ENCODE measurements at places on chromosomes 2 and 18.

- H3K27ac ChIP-seq: 0 out of 2 replicates have a peak overlapping the region, but pooled peaks have one; percentile 14
- no peak overlapping the region for H3K4me3 ChIP-seq
- peaks cover 27% of the 10 kb centered on the region for H3K4me1 ChIP-seq
- H3K36me3 ChIP-seq: peaks cover 4% of the 10 kb centered on the region
Observed at GRCh38 chr18:75200605-75201280, 8.2 kb downstream of the PTGR3 start.

DNA sequence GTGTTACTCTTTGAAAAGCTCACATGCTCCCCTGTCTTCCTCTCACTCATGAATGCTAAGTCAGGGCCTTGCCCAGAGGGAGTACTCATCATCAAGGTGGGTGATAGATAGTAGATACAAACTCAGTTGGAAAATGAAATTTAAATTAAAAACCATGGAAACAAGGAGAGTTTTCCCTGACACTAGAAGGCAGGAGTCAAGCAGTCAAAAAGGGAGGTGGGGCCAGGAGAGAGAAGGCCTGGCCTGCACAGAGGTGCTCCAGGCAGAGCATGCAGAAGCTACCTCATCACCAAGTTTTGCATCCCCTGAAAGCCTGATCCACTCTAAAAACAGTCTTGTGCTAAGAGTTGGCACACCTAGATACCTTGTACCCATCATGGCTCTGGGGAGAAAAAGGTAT lies 143.7 kb downstream of the MYO5B start:
- peak; percentile 22 for DNase-seq
- no peaks in the 10 kb centered on the region for H3K4me1 ChIP-seq
- no peak overlapping the region for H3K27ac ChIP-seq
- H3K4me3 ChIP-seq: no peak overlapping the region

DNA sequence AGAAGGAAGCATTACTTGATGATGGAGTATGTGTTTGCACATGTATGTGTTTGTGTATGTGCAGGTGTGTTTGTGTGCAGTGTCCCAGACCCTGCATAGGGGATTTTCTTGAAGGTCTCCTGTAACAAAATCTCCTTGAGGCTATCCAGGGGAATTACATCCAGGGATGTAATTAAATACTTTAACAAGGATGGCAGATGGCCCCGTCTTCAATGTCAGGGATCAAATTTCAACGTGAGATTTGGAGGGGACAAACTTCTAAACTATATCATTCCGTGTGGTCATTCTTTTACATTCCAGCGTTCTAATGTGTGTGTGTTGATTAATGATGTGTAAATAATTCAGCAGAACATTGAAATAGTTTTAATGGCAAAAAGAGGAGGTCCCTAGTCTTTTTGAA lies 3.3 kb downstream of the UGT1A9 start:
- DNase-seq: no peak
- H3K36me3 ChIP-seq: no peaks in the 10 kb centered on the region
- peaks cover 11% of the 10 kb centered on the region for H3K27me3 ChIP-seq
- H3K4me3 ChIP-seq: no peak overlapping the region
- H3K4me1 ChIP-seq: peaks cover 7% of the 10 kb centered on the region

DNA sequence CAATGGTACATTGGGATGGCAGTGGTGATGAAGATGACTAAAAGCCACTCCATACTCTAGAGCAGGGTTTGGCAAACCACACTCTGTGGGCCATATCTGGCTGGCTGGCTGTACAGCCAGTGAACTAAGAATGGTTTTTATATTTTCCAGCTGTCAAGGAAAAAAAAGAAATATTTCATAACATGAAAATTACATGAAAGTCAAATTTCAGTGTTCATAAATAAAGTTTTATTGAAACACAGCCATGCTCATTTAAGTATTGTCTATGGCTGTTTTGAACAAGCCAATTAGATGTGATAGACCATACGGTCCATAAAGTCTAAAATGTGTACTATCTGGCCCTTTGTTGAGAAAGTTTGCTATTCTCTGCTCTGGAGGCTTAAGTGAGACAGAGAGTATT lies 1.5 kb downstream of the TTC21B start:
- H3K36me3 ChIP-seq: peaks cover 9% of the 10 kb centered on the region
- H3K27me3 ChIP-seq: no peaks in the 10 kb centered on the region
- no peak for DNase-seq
- H3K27ac ChIP-seq: no peak overlapping the region

GRCh38 chr2:17911491-17912260 lies 33.2 kb downstream of the KCNS3 start:
- no peak for DNase-seq
- H3K27me3 ChIP-seq: no peaks in the 10 kb centered on the region
- H3K4me1 ChIP-seq: peaks cover 47% of the 10 kb centered on the region
- peaks cover 17% of the 10 kb centered on the region for H3K36me3 ChIP-seq
- no peak overlapping the region for H3K4me3 ChIP-seq
